ENCODE measurements at places on chromosomes 2 and 18.

- DNase-seq, result no peak
These were observed 12.8 kb upstream of the PSD4 start for GRCh38 chr2:113160962-113161361.

DNA sequence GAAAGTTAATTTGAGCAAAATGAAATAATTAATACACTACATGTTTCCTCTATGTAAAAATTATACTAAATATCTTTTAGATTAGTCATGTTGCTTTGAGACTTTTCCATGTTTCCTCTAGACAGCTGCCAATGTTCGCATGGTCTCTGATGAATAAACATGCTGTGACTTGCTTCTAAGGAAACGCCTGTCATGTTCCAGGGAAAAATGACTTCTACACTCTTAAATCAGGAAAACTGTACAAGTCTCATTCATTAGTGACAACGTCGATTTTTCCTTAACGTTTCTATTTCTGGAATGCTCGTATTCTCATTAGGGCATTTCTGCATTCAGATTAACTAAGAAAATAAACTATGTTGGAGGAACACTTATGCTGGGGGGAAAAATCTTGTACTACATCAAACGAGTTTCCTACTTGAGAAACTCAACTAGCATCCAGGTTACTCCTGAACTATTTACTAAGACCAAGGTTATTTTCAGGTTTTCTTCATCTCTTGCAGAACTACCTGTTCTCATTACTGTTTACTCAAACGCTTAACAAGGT is 1.6 kb downstream of the COBLL1 start:
- no peak for DNase-seq

DNA sequence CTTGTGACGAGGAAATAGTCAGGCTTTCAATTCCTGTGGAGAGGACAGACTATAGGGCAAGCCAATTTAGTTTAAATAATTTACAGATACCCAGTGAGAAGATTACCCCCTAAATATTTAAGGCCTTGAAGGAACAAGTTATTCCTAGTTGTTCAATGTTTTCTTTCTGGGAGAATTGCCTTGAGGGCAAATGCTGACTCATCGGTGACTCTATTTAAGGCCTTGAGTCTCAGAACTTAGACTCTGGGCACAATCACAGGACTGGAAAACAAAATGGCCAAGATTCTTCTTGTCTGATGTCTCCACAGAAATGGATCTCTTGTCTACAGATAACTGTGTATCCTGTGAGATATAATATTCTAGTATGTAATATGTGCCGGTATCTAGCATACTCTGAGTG is 467.1 kb downstream of the SUCLG1 start:
- DNase-seq, result no peak

DNA sequence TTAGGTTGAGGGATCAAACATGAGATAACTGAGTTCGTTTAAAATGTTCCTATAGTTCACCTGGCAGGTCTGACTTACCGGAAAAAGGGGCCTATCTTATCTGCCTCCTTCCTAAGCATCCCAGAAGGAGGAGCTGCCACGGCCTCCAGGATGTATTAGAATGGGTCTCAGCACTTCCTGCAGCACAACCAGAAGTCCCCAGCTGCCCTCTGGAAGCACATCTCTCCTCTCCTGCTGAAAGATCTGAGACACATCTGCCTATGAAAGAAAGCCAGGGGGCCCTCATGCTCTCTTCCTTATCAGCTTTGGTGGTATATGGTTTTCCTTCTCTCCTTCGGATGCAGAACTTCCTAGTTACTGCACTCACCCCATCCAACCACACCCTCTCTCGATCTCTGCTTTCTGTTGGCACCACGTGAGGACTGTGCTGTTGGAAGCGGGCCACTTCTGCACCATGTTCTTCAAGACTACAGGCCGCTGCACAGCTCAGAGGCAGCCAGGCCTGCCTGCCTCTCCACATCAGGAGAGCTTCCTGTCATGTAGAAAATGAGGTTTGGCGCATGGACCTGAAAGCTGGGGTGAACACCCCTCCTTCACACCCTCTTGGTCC is 6.5 kb downstream of the IGFBP5 start:
- DNase-seq, result no peak

DNA sequence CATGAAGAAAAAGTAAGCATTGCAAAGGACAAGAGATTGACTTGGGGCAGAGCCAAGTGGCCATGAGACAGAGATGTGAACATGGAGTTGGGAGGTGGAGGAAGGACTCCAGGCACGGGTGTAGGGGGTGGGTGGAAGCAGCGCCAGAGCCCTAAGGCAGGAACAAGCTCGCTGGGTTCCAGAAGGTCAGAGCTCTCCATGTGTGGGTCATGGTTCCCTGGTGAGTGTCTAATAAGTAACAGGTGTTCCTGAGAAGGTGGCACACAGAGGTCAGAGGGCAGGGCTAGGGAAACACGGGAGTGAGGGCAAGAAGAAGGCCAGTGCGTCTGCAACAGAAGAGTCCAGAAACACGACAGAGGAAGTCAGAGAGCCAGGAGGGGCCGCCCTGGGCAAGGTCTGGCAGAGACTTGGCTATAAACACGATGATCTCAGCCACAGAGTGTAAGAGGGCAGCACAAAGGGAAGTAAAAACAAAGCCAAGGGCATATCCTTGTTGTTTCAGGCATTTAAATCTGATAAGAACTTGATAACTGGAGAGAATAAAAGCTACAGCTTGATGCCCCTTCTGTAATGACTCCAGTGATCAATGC is 260.8 kb downstream of the TGIF1 start:
- DNase-seq, result no peak

DNA sequence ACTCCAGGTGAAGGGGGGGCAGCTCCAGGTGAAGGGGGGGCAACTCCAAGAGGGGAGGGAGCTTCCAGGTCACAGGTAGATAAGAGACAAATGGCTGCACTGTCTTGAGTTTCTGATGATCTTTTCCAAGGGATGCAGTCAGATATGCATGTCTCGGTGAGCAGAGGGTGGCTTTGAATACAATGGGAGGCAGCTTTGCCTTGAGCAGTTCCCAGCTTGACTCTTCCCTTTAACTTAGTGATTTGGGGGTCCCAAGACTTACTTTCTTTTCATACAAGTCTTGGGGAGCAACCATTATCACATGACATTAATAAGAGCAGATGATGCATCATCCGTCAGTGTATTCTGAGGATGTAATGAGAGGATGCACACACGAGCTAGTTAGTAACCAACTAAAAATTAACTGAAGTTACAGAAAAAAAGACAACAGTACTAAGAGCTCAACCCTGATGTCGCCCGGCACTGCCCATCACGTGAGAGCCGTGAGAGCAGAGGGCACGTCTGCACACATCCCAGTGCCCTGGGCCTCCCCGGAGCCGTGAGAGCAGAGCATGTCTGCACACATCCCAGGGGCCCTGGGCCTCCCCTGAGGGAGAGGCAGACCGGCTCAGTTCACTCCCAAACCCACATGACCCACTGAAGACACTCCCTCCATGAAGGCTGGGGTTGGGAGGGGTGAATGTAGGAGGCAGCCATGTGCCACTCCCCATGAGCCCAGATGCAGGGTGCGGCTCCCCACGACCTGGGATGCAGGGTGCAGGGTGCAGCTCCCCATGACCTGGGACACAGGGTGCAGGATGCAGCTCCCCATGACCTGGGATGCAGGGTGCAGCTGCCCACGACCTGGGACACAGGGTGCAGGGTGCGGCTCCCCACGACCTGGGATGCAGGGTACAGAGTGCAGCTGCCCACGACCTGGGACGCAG is 39.4 kb downstream of the PXDN start:
- DNase-seq, result no peak

DNA sequence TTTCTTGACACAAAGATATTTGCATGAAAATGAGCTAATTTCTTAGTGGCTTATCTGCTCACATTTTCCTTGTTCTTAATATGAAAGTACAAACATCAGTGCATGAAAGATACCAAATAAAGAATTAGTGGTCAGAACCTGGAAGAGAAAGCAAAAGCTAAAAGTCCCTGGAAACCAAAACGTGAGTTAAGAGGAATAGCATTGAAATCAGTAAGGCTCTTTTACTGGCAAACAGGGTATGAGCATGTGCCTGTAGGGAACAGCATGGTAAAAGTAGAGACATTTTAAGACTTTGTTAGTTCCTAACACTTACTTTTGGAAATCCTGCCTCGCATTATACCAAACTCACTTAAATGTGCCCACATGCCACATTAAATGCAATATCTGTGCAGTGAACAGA is 31.9 kb upstream of the CWC22 start:
- no peak for DNase-seq

DNA sequence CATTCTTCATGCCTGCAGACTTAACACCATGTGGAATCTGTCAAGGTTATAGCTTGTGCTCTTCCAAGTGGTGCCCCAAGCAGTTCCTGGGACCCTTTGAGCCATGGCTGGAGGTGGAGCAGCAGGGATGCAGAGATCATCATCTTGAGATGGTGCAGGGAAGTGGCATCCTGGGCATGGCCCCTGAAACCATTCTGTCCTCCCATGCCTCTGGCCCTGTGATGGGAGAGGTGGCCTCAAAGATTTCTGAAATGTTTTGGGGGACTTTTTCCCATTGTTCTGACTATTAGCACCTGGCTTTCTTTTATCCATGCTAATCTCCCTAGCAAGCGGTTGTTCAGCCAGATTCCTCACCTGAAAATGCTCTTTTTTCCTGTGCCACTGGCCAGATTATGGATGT is 10.3 kb upstream of the TMEM37 start:
- no peak for DNase-seq

DNA sequence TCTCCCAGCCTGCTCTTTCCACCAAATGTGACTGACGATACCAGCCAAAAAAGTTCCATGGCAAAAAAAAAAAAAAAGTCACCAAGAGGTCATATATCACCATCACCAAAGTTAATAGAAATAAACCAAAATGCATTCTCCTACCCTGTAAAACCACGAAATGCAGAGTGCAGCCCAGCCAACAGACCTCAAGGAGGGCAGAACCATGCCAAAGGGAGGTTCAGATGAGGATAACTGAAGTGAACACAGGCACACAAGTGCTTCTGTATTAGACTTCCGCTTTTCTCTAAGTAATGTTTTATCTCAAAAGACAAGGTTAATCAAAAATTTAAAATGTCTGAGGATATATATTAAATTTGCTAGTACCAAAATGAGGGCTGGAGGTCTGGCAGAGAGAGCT is 5.5 kb downstream of the SERPINE2 start:
- DNase-seq, result no peak

GRCh38 chr2:85889627-85890281 is 964 bp upstream of the ST3GAL5 start:
- no peak for DNase-seq
